Stimulated activated CD4-positive, alpha-beta T cell treated with anti-CD3 and anti-CD28 coated beads, Interleukin-15, amount 100 ng/mL, for 1 hour (primary cell): ENCODE measurements at places on chromosomes 1 and 21.
A peak's percentile ranks its signal among the peaks of the same experiment; 100 is the strongest.

DNA sequence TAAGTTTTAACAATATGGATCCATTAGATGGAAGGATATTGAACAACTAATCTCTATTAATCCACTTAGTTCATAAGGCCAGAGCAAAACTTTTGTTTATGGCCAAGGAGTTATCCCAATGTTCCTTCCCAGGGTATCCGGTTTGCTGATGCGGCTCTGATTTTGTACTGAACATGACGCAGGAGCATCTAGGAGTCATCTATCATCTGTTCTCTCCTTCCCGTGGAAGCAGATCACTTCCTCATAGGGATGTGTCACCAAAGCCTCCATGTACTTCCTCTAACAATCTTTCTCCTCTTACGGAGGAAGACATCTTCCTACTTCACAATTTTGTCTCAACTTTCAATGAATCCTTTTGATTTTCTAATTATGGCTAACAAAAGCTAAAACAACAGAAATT, 206.6 kb downstream of the APP start:
- no peak for DNase-seq

- no peak for DNase-seq
These were observed 7.8 kb upstream of the ACTRT2 start for GRCh38 chr1:3013371-3014049.

DNA sequence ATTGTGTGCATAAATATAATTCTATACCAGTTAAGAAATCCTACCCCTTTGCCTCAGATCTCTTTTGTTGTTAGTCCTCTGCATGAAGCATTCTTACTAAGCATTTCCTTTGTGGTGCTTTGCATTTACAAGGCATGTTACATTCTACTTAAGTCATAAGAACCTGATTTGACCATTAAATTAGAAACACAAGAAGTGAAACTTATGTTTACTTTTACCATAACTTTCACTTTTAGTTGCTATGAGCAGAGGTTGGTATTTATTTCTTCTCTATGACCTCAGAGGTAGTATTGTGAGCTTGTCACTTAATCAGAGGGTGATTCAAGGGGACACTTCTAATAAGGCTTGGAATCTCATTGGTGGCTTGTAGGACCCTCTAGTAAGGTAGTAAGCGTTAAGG, 9.0 kb downstream of the FAM20B start:
- no peak for DNase-seq

- no peak for DNase-seq
These were observed 48.5 kb downstream of the GNG4 start for GRCh38 chr1:235601104-235601503.

- no peak for DNase-seq
These were observed 22.6 kb downstream of the PDXK start for GRCh38 chr21:43741423-43742096.

GRCh38 chr1:3577300-3577699, 34.0 kb downstream of the MEGF6 start:
- DNase-seq, result no peak

DNA sequence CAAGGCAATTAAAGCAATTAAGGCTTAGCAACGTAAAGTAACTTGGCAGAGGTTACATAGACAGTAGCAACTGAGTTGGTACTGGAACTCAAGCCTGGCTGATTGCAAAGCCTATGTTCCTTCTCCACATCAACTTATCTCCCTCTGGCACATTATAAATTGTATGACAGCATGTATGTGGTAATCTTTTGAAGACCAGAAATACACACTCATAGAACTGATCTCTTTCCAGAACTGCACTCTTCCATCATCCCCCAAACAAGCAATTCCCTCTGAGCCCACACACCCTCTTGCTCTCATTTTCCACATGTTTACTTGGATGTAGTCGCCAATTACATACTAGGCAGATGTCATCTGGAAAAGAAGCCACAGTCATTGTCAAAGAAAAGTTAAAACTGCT, 502.2 kb downstream of the PLPP3 start:
- no peak for DNase-seq

- DNase-seq, result peak; percentile 31
These were observed 13.8 kb upstream of the BOLA1 start for GRCh38 chr1:149885339-149886120.

DNA sequence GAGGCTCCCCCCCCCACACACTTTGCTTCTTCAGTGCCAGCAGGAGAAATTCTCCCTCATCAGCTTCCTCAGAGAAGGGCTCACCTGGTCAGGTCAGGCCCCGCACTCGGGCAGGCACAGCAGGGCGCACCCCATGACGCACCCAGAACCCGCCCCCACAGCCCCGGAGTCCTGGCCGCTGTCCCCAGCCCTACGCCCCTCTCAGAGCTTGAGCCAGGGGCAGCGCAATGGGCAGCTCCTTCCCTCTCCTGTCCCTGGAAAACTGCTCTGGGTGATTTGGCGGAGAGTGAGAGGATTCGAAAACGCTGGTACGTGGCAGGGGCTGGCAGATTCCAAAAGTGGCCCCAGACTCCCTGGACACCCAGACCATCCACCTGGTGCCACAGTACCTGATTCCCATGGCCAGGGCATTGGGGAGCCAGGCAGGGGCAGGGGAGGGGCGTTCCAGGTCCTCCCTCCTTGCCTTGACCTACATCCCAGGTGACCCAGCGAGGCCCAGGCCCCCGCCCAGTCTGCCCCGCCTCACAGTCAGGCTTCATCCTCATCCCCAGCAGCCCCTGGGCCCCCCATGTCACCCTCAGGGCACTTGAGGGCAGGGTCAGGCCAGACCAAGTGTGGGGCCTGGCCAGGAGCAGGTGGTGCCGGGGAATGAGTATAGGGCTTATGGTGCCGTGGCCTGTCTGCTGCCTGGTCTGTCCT, 23.7 kb downstream of the RRP1 start:
- DNase-seq, result no peak

- DNase-seq, result no peak
These were observed 336.0 kb downstream of the NUF2 start for GRCh38 chr1:163657719-163658118.

- DNase-seq, result no peak
These were observed 15.9 kb upstream of the ELOA start for GRCh38 chr1:23727362-23727811.

- DNase-seq, result no peak
These were observed 64.6 kb upstream of the FMN2 start for GRCh38 chr1:240027059-240027462.

GRCh38 chr1:78902641-78903040, 103.9 kb downstream of the ADGRL4 start:
- DNase-seq, result no peak

DNA sequence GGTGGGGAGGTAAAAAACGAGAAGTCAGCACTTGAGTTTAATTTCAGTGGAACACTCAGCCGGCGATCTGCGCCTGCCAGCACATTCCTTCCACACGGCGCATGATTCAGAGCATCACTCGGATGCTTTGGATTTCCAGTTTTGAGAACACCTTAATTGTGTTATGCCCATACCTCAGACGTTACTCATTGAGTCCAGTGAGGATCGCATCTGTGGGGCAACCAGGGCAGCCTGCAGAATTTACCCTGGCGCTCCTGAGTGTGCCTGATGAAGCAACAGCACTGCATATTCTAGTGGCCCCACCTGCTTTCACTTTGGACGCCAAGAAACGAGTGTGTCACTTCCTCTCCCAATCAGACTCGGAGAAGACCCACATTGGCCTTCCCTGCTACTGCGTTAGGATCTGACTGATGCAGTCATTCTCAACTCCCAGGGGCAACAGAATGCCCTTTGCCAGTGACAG, 19.9 kb downstream of the FAM89A start:
- DNase-seq, result no peak

DNA sequence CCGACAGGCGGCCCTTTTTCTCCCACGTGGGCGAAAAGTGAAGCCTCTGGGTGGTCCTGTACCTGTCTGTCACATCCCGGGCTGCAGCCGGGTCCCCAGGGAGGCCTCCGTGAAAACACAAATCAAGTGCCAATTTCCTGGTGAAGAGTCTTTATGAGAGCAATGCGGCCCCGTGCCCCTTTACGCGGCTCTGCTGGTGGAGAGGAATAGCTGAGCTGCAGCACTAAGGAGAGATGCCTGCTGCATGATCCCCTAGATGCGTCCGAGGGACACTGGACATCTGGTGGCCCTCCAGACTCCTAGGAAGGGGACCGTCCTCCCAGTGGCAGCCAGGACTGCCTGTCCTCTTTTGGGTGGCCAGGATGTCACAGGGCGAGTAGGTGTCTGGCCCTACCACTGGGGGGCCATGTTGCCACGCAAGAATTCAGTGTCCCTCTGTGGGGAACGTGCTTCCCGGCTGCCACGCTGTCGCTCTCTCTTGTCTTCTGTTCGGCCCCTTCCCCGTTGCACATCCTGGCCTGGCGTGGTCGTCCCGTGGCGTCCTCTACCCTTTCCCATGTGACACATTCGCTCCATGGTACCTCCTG, 38.7 kb downstream of the COL18A1 start:
- DNase-seq, result no peak

DNA sequence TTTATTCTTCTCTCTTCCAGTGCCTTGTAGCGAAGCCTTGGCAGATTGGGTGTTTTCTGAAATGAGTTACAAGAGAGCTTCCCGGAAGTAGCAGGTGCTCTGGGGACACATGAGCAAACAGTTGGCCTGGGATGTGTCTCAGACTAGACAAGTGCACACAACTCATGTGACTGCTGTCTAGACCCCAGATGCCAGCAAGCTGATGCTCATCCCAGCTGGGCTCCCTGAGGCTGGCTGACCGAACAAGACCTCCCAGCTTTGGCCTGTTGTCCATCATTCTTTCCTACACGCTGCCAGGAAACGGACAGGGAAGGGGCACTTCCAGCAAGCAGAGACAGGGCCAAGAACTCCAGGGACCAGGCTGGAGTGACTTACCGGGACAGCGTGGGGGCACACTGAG, 18.7 kb upstream of the CSF1 start:
- DNase-seq, result no peak

GRCh38 chr1:30379684-30380624, 343.4 kb downstream of the MATN1 start:
- DNase-seq, result no peak

DNA sequence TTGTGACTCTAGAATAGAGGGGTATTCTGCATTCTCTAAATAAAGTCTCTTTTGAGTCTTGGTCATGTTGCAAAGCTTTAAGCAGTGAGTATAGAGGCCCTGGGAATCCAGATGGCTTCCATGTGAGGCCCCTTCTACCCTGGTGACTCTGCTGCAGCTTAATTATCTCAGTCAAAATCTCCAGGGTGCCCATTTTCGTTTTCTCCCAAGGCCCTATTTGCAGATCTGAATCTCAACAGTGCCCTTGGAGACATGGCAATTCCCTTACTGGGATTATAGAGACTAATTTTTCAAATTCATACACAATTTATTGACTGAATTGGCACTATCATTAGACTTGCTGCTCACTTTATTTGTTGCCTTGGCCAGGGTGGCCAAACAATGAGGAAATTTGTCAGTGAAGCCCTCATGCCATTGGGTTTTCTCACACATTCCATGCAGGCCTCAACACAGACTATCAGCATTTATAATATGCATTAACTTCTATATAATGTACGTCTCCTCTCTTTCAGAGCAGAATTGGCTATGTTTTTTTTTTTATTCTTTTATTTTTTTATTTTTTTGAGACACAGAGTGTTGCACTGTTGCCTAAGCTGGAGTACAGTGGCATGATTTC, 35.1 kb downstream of the PROX1 start:
- no peak for DNase-seq

GRCh38 chr1:33088119-33088906, 7.4 kb downstream of the AZIN2 start:
- DNase-seq, result no peak

DNA sequence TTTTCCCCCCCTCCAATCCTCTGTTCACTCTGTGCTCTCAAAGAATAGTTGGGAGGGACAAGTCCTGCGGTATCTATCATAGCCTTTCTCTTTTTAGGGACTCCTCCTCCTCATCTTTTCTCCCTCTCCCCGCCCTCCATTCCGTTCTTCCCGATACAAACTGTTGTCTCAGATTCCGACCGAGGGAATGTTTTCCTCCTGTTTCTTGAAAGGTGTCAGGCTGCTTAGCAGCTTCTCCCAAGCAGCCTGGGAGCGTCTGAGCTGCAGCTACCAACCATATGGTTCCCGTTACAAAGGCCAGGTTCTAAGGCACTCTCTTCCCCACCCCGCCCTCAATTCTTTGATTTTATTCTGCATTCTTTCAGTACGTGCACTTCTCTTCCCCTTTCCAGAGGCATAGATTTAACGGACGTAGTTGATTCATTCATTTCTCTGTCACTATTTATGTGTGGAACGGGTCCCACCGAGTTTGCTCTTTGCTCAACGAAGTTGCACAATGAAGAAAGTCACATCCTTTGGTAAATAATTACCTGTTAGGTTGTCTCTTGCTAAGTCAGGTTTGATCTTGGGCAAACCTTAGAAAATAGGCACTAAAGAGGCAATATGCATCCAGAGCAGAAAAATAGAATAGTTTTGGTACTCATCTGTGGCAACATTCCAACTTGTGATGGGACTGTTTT, 2.8 kb downstream of the ADGRL2 start:
- no peak for DNase-seq

- no peak for DNase-seq
These were observed 4.4 kb upstream of the PRDM15 start for GRCh38 chr21:41883582-41883981.

DNA sequence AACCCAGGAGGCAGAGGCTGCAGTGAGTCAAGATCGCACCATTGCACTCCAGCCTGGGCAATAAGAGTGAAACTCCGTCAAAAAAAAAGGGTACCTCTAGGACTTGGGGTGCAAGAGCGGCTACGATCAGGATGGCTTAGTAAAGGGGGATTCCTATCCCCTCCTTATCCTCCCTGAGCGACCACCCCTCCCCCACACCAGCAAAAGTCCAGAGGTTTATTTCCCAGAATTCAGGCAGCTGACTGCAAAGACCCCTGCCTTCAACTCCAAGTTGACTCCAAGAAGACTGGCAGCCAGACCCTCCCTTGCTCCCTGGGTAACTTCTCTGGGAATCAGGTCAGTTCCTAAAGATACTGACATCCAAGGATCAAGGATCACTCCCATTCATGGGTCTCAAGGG, 12.4 kb upstream of the PRDM16 start:
- DNase-seq, result no peak

DNA sequence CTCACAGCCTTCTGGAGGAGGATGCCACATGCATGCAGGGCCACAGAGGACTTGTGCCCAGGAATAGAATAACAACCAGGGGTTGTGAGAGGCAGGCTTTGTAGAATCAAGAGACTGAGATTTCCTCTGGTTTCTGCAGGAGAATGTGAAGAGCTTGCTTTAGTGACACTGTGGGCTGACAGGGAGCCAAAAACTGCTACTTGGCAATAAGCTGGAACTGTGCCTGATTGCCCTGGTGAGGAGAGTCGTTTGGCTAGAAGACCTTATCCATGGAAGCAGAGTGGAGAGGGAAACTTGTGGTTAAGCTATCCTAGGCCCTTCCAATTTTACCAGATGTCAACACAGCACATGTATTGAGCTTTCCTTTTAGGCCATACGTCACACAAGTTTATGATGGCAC, 902.1 kb downstream of the MRPL39 start:
- no peak for DNase-seq

DNA sequence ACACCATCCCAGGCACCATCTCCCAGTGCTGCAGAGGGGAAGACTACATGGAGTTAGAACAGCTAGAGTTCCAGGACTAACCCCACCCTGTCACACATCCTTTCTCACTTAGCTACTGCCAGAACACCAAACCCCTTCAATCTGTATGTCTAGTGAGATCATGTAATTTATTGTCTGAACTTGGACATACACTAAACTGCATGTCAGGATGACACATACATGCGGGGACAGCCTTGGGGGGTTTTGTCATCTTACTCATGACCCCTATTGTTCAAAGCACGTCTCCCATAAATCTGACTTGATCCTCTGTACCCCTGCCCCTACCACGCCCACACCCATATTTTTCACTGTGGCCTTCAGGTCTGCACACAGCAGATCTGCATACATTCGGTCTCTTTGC, 71.3 kb downstream of the GABPA start:
- DNase-seq, result no peak
